GM12864 (cell line): ENCODE measurements at places on chromosomes 1 and 21.
A peak's percentile ranks its signal among the peaks of the same experiment; 100 is the strongest.

- no peak for DNase-seq
Measured at GRCh38 chr1:191348328-191348727, 809.9 kb upstream of the RGS18 start.

- no peak for DNase-seq
Measured at GRCh38 chr1:212722270-212722957, 22.8 kb upstream of the BATF3 start.

DNA sequence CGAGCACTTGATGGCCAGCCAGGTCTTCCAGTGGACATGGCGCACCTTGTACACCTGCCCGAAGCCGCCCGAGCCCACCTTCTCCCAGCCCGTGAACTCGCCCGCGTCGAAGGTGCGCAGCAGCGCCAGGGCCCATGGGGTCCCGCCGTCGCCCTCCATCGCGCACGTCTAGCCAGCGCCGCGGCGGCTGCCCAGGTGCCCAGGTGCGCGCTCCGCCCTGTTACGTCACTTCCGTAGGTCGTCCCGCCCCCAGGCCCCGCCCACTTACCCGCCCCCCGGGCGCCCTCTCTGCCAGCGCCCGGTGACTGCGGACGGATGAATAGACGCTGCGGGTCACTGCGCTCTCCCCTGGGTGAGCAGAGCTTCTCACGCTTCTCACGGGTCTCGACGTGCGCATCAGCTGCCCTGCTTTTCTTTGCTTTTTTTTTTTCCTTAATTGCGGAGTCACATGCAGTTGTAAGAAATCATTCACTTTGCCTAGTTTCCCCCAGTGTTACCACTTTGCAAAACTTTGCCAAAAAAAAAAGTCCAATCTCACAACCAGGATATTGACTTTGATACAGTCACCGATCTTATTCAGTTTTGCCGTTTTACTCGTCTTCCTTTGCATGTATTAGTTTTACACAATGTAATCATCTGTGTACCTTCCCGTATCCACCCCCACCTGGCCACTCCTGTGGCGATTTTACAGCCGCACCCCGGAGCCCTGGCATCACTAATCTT is at the start of gene RIPK4:
TSS of gene RIPK4 (minus strand) at position 170 of the 723 bp plus-strand sequence. CDS start at position 159, 11 bp downstream.
- DNase-seq: no peak

DNA sequence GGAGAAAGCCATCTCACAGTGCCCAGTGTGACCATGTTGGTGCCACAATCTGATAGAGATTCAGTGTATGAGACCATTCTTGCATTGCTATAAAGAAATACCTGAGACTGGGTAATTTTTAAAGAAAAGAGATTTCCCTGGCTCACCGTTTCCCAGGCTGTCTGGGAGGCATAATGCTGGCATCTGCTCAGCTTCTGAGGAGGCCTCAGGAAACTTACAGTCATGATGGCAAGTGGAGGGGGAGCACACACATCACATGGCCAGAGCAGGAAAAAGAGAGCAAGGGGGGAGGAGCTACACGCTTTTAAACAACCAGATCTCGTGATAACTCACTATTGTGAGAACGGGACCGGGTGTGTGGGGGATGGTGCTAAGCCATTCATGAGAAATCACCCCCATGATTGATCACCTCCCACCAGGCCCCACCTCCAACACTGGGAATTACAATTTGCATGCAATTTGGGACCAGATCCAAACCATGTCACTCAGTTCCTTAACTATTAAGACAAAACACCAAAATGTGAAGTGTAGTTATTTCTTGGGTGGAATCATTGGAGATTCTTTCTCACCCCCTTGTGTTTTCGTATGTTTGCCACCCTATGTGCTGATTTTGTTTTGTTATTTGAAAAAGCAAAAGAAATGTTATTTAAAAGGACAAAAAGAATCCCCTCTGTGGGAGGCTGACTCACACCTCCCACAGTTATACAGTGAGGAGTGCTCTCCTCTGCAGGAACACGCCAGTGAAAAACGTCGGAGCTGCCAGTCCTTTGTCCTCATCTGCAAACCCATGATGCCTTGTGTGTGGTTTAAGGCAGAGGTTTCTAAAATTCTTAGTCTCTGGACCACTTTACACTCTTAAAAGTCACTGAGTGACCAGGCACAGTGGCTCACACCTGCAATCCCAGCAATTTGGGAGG is 46.9 kb upstream of the IFNLR1 start:
- no peak for DNase-seq

DNA sequence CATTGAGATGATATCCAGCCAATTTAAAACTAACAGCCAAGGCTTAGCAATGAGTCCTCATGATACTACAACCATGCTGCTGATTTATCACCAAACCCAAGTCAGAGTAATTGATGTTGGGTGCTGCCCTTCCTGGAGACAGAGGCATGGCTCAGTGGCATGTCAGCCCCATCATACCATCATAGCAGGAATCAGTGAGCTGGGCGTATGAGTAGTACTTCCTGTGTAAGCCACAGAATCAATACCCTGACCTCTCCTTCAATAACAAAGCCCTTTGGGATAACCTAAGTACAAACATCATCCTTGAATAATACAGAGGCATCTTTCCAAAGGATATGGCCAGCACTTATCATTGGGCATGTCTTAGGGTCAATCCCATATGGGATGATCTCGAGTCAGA is 3.0 kb upstream of the LCE1E start:
- DNase-seq: no peak

DNA sequence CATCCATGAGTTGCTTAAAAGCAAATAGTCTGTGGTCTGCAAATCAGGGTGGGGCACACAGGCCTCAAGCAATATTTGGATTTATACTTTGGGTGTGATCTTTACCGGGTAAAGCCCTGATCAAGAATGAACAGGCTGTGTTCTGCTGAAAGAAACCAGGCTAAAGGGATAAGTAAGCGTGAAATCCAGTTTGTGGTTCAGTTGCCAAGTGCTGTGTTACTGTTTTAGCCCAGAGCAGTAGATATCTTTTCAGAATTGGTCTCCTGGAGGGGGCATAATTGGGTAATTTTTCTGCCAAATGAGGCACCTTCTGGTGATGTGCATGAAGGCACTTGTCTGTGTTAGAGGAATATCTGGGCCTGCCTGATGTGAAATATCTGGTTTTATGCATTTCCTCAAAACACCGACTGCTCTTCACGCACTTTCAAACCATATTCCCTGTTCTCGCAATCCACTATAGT is 21.4 kb downstream of the AIM2 start:
- DNase-seq: no peak

- no peak for DNase-seq
Measured at GRCh38 chr1:33007190-33008050, 29.3 kb downstream of the AK2 start.

- peak; percentile 85 for DNase-seq
Measured at GRCh38 chr1:154559466-154560044, 1.1 kb upstream of the UBE2Q1 start.

- DNase-seq: no peak
Measured at GRCh38 chr1:218339267-218339831, 5.8 kb upstream of the TGFB2 start.

DNA sequence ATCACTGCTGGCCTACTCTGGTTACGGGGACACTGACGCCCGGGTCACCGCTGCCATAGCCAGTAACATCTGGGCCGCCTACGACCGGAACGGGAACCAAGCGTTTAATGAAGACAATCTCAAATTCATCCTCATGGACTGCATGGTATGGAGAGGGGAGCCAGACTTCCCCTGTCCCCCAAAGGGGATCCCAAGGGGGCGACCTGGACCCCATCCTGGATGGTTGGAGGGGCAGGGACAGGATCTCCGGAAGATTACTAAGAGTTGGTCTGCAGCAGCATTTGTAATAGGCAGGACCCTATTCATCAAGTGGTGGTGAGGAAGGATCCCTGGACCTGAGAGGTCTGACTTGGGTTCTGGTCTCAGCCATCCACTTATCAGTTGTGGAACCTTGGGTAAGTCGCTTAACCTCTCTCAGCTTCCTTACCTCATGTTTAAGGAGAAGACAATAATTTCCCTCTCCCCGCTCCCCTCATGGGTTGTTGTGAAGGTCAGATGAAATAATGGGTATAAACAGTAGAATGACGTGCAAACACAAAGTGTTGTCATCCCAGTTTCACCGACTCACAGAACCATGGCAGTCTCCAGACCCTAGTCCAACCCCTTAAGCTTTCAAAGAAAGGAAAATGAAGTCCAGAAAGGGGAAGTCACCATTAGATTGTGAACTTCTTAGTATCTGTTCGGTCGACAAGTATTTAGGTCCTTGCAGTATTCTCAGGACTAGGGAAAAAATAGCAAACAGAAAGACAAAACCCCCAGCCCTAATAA is 883 bp downstream of the LAMTOR2 start:
- no peak for DNase-seq

- no peak for DNase-seq
Measured at GRCh38 chr1:94039871-94040569, 80.9 kb downstream of the ABCA4 start.

GRCh38 chr1:213070406-213070805 is 19.4 kb downstream of the RPS6KC1 start:
- DNase-seq: peak; percentile 65

- no peak for DNase-seq
Measured at GRCh38 chr1:18299441-18300338, 181.0 kb upstream of the KLHDC7A start.

DNA sequence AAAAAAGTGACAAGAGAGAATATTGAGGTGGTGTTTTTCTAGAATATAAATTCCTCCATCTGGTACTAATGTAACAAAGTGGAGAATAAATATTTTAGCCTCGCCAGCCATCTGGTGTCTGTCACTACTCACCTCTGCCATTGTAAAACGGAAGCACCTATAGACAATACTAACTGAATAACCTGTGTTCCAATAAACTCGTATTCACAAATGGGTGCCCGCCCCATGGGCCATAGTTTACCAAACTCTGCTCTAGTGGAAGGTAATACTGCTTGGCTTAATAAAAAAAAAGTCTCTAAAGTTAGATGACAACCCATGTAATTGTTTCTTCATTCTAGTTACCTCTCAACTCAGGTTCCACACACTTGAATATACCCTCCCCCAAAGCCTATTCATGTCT is 8.1 kb downstream of the MIS18A start:
- no peak for DNase-seq

GRCh38 chr1:49200738-49201137 is 424.0 kb upstream of the BEND5 start:
- DNase-seq: no peak

DNA sequence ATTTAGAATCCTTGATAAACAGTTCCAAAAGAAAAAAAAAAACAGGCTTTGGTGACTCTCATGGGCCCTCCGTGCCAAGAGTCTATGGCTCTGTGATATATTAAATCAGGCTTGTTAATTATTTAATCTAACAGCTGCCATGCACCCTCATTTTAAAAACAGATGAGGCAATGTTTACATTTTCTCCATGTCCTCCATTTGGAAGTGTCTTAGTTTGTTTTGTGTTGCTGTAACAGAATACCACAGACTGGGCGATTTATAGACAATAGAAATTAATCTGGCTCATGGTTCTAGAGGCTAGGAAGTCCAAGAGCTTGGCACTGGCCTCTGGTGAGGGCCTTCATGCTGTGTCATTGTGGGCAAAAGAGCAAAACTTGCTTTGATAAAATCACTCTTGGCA is 58.0 kb downstream of the B3GALT5 start:
- DNase-seq: no peak

GRCh38 chr1:232932486-232933425 is 17.7 kb upstream of the NTPCR start:
- DNase-seq: no peak

- DNase-seq: no peak
Measured at GRCh38 chr1:42142894-42143675, 10.1 kb upstream of the GUCA2B start.

GRCh38 chr21:44836666-44837471 is 19.0 kb upstream of the SUMO3 start:
- no peak for DNase-seq

DNA sequence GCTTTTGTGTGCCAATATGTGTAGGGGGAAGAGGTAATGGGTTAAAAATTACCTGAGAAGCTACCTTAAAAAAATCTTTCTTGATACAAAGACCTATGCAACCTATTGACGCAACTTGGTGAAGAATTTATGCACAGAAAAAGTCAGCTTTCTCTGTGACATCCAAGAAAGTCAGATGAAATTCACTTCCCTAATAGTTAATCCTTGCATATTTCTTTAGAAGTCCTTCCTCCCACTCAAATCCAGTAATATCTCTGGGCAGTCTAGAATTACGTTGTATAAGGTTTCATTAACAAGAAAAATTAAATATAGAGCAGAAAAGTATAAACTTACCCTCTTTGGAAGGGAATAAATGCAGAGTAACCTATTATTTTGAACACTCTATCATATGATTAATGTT is 2.9 kb downstream of the UBAP2L start:
- no peak for DNase-seq

DNA sequence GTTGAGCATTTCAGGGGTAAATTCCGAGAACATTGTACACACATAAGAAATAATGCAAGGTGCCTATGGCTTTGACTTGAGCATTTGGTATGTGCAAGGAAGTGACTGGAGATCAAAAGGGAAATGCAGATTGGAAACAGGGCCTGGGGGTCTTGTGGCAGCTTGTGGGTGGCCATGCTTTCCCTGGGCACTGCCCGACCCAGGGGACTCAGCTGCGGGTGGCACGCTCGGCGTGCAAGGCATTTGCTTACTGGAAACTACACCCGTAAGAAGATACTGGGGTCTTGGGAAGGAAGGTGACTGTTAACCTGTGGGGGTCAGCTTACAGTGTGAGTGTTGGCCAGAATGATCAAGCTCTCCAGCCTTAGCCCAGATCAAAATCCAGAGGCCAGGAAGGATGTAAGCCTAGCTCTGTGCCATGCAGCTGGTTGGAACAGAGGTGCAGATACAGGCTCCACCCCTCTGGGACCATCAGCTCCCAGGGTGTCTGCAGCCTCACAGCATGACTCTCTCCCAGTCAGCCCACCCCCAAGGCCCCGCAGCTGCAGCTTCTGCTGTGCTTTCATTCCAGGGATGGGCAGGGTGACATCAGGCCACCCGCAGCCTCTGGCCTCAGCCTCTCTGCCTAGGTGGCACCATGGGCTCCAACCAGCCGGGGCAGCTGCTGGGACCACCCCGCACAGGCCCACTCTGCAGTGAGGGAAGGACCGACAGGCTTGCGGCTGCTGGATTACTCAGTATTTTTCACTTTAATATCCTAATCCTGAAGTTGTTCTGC is 55.1 kb downstream of the KIF26B start:
- no peak for DNase-seq

- no peak for DNase-seq
Measured at GRCh38 chr1:15153842-15154479, 414 bp downstream of the TMEM51 start.

GRCh38 chr1:42282867-42283583 is 52.0 kb downstream of the FOXJ3 start:
- DNase-seq: no peak

- DNase-seq: no peak
Measured at GRCh38 chr1:6614019-6614928, 743 bp downstream of the PHF13 start.
